ENCODE measurements at places on chromosomes 2 and 18. TPM values are rescaled to one million over a fixed set of nuclear protein-coding genes. Genes with fewer than 3 reads are reported as not detected.

DNA sequence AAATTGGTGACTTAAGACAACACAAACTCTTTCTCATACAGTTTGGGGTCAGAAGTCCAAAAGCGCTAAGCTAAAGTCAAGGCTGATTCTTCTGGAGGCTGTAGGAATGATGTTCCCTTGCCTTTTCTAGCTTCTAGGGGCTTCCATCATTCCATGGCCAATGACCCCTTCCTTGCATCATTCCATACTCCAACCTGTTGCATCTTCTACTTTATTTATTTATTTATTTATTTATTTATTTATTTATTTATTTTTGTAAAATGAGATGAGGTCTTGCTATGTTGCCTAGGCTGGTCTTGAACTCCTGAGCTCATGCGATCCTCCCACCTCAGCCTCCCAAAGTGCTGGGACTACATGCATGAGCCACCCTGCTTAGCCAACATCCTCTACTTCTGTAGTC is 44.7 kb upstream of the C1D start:
- no peak for DNase-seq

The DSG3 gene
- not detected for total RNA-seq

DNA sequence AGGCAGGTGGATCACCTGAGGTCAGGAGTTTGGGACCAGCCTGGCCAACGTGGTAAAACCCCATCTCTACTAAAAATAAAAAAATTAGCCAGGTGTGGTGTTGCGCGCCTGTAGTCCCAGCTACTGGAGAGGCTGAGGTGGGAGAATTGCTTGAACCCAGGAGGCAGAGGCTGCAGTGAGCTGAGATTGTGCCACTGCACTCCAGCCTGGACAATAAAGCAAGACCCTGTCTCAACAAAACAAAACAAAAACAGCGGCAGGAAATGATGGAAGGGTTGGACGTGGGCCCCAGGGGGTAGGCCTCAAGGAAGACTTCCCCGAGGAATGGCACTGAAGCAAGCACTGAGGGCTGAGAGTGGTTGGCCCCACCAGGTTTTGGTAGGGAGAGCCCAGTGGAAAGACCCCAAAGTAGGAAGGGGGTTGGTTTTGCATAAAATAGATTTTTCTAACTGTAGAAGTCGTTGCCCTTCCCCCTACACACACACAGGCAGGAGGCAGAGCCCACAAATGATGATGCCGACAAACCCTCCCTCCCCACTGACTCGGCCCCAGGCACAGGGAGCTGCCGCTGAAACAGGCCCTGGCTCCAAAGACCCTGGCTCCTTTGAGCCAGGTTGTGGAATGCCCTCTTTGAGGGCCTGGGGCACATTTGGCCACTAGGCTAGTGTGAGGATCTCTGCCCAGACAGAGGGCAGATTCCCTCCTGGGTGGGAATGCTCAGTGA is 104.8 kb downstream of the CABLES1 start:
- DNase-seq, result no peak

GRCh38 chr2:86562485-86562921 is 740 bp downstream of the CHMP3 start:
- DNase-seq, result no peak

The ANKRD30B gene
- not detected for total RNA-seq

The HOXD11 gene
- not detected for total RNA-seq

- peak; percentile 74 for DNase-seq
Measured at GRCh38 chr2:190468814-190469569, 60.8 kb downstream of the MFSD6 start.

GRCh38 chr2:64608867-64609226 is 44.9 kb downstream of the SERTAD2 start:
- no peak for DNase-seq

DNA sequence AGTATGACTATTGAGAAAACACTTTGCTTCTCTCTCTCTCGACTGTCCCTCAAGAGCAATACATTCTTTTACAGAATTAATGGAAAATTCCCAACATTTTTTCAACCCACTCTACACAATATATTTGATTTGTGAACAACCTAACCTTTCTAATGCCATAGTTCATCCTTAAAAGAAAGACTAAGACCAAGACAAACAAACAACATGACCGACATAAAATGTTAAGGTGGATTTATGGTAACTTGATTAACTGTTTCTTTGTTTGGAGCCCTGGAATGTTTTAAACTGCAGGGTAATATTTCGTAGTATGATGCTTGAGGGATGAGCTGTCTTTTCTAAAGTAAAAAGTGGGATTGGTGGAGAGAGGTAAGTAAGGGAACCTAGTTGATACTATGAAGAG is 738.2 kb downstream of the MBD2 start:
- DNase-seq, result no peak

- DNase-seq, result no peak
Measured at GRCh38 chr2:40155728-40156127, 296.2 kb downstream of the SLC8A1 start.

DNA sequence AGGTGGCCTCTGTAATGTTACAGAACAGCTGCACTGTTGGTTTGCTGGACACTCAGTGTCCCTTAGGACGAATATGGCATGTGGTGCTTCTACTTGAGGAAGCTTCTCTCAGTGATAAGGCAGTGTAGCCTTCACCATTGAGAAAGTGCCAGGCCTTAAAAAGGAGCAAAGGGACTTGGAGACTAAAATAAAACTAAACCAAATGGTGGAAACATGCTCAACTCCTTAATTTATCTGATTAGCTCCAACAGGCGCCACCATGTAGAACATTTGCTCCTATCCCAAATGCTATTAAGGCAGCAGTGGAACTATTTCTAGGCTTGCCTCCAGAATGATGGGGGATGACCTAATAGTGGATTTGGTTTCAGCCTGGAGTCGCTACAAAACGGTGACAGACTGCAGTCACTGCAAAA is 77.5 kb upstream of the MYL1 start:
- no peak for DNase-seq

The CMPK2 gene
- total RNA-seq, result 3.4 TPM

The MOCOS gene
- 0.38 TPM for total RNA-seq

The TMEM18 gene
- total RNA-seq, result 10.6 TPM

The ZNF396 gene
- 0.70 TPM for total RNA-seq

DNA sequence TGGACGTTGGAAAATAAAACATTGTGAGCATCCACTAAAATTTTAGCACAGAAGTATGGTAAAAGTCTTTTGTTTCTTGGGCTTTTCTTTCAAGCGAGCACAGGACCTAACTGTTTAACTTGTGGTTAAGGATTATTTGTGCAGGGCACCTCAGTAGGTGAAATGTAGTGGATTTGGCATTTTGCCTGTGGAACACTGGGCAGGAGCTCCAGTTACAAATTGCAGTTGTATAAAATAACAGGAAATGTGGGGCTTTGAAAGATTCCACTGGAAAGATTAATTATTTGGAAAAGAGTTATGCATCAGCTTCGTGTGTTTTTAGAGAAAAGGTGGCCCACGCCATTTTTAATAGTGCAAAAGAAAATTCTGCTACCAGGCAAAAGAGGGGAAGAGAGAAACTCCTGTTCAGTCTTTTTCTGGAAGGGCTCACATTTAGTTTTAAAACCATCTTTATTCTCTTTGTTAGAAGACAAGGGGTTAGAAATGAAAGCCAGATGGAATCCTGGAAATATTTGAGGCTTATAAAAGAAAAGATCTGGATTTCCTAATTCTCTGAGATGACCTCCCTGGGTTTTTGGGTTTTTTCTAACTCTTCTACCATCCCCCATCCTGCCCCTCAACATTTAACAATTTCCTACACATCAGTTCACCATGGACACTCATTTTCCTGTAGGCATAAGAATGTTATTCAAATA is 144.3 kb upstream of the SERTAD2 start:
- no peak for DNase-seq

The ZNF514 gene
- total RNA-seq, result 15.3 TPM

The CNNM4 gene
- 33.3 TPM for total RNA-seq

The UGT1A6 gene
- total RNA-seq, result not detected

GRCh38 chr18:57050310-57050949 is 96.5 kb upstream of the BOD1L2 start:
- no peak for DNase-seq

- no peak for DNase-seq
Measured at GRCh38 chr2:80610108-80610507, 305.6 kb upstream of the LRRTM1 start.

DNA sequence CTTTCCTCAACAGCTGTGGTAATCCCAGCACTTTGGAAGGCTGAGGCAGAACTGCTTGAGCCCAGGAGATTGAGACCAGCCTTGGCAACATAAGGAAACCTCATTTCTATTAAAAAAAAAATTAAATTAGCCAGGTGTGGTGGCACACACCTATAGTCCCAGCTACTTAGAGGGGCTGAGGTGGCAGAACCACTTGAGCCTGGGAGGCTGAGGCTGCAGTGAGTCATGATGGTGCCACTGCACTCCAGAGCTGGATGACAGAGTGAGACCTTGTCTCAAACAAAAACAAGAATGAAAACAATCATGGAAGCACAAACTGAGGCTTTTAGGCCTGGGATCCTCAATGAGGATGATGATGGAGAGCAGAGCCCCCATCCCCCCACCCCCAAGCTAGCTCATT is 19.8 kb downstream of the GAREM1 start:
- no peak for DNase-seq

GRCh38 chr2:107025869-107026380 is 140.0 kb upstream of the ST6GAL2 start:
- no peak for DNase-seq

GRCh38 chr18:49019446-49020045 is 68.8 kb upstream of the SMAD7 start:
- DNase-seq, result no peak

DNA sequence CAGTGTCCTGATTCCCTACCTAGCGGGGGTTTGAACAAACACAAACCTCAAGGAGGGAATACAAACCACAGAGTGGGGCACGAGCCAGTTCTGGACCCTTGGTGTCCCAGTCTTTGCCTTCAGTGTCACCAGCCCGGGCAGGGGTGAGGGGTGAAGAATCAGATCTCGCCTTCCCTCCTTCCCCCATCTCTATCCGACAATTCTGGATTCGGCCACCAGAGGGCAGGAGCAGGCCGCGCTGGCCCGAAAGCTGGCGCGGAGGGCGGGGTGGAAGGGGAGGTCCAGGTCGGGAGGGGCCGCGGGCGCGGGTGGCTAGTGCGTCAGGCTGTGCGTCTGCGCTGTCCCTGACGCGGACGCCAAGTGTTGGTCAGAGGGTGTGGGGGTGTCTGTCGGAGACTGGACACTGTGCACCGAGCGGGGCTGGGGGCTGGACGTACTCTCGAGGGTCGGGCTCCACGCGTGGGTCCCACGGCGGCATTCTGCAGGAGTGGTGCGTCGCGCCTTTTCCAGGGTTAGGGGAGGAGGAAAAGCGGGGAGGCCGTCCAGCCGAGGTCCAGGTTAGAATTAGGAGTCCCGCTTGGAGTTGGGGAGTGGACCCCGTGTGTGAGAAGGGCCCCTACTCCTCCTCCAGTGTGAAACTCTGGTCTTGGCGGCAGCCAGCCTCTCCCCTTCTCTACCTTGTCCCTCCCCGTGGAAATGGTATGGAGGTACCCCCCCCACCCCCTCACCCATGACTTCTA is 2.9 kb upstream of the CRYBA2 start:
- DNase-seq, result peak; percentile 90

GRCh38 chr18:45270289-45270771 is 344.9 kb upstream of the SLC14A2 start:
- DNase-seq, result no peak
